ENCODE measurements at places on chromosomes 7 and 10.

DNA sequence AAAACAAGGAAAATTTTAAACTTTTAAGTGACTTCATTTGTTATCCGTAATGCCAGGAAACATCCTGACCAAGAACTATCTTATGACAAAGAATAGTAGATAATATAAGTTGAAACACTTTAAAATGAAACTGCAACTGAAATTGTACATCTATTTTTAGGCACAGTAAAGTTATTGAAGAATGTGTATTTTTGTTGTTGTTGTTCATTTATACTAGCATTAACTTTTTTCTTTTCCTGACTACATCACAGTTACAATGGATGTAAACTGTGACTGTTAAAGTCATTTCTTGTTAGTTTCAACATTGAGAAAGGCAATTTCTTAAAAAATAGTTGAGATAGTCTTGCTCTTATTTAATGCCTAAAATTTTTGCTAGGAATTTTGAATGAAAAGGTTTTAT, 2.6 kb downstream of the CPED1 start:
- no peak for DNase-seq

- DNase-seq = no peak
Measured at GRCh38 chr7:38760226-38760625, 129.1 kb upstream of the AMPH start.

GRCh38 chr10:3034616-3035015, 32.7 kb upstream of the PFKP start:
- DNase-seq = no peak

- DNase-seq = no peak
Measured at GRCh38 chr7:22793593-22794462, 28.8 kb downstream of the TOMM7 start.

DNA sequence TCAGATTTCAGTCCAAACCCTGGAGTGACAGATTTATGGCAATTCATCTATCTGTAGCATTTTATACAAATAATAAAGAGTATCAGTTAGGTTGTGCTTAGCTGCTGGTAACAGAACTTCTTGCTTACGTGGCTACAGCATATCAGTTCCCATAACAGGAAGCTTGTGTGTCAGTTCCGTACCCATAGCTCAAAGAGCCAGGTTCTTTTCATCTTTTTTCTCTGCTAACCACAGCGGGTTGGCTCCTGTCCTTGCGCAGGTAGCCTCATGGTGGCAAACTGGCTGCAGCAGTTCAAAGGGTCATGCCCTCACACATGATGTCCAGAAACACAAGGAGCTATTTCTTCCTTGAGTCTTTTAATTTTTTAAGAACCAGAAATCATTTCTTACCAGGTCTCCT, 1041.8 kb downstream of the GATA3 start:
- peak; percentile 13 for DNase-seq

GRCh38 chr7:2894118-2894940, 50.2 kb upstream of the GNA12 start:
- DNase-seq = peak; percentile 41

GRCh38 chr7:35701287-35701900, 6.5 kb upstream of the HERPUD2 start:
- no peak for DNase-seq

DNA sequence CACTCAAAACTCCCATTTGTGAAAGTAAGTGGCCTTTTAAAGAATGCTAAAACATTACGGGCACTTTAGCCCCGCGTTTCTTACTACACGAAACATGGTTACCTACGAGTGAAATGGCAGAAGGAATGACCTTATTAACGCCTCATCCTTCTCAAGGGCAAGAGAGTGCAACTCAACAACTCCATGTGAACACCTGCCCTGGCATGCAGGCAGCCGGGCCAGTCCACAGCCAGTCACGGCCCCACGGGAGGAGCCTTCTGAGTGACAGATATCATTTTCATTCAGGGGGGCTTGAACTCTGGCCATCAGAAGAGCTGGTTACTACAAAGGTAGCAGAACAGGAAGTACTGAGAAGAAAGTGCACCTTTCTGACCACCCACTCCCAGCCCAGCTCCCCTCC, 236.1 kb downstream of the PTPRN2 start:
- DNase-seq = no peak

DNA sequence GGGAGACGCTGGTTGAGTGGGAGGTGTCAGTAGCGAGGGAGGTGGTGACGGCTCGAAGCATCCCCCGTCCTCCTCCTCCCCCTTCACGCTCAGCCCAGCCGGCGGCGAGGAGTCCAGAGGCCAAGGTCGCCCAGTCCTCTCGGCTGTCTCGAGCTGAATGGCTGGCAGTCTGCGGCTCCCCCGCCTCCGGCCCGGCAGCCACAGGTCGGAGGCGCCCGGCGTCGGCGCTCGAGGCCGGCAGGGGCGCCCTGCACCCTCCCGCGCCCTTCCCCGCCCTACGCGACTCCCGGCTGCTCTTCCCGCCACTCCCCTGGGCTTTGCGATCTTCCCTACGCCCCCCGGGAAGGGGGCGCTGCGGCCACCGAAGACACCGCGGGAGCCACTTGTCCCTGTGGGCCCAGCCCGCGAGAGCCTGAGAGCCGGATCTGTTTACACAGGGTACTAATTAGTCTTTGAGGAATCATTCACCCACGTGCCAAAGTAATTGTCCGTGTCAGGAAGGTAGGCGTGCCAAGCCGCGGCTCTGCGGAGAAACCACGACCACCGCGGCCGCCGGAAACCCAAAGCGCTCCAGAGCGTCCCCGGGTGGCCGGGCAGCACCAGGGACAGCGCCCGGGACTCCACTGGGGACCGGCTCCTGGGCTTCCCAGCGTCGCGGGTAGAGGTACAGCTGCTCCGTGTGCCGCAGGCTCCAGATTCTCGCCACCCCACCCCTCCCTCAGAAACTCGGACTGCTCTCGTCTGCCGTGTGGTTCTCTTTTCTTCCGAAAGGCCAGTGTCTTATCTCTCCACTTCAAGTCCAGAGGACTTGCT, at the start of gene NXPH1:
NXPH1 (plus strand) TSS at position 133 of the 813 bp plus-strand sequence.
- DNase-seq = no peak

- DNase-seq = no peak
Measured at GRCh38 chr10:6142644-6143043, 53.8 kb downstream of the RBM17 start.

DNA sequence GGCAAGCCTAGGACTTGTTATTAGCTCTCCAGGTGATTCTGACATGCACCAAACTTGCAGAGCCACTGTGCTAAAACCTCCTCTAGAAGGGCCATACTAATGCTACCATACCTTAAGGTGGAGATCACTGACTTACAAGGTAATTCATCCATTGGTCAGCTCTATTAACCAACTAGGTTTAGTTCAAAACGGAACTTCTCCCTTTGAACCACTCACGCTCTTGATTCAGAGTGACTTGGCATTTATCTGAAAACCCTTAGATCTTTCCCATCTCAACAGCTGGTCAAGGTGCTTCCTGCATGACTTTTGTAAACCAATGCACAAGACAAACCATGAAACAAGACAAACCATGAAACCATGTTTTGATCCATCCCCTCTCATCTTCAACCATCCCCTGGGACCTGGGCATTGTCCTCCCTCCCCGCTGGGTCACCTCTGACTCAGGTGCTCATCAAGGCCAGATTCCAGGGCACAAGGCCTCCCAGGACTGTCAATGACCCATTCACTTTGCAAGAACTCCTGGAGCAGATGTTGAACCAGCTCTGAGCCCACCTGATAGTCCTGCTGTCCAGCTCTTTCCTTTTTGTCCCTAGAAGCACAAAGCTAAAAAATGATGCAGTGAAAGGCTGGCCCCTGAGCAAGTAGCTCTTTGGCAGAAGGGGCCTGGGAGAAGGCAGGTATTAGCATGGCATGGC, 18.8 kb downstream of the IMPDH1 start:
- no peak for DNase-seq

GRCh38 chr10:33333260-33334101, 986 bp downstream of the NRP1 start:
- no peak for DNase-seq

- DNase-seq = no peak
Measured at GRCh38 chr7:85426487-85426960, 239.7 kb upstream of the SEMA3D start.

DNA sequence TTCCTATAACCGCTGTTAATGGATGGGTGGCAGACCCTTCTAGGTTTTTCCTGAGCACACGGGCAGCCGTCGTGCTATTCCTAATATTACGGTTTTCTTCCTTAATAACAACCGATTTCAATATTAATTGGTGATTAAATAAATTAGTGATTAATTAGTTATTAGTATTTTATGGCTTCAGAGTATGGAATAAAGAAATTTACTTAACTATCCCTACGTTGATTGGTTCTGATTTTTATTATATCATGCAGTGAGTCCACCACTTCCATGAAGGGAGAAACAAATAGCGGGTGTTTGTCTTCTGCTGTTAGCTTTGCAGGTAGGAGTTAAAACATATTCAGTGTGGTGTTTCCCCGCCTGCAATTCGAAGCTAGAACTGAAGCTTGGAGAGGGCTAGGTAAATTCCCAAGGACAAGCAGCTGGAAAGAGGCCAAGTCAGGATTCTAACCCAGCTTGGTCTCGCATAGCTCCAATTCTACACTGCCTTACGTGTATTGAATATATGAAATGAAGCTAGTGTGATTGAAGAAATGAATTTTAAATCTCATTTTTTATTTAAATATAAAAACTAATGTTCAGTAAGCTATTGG, 928 bp upstream of the CSTF2T start:
- no peak for DNase-seq

DNA sequence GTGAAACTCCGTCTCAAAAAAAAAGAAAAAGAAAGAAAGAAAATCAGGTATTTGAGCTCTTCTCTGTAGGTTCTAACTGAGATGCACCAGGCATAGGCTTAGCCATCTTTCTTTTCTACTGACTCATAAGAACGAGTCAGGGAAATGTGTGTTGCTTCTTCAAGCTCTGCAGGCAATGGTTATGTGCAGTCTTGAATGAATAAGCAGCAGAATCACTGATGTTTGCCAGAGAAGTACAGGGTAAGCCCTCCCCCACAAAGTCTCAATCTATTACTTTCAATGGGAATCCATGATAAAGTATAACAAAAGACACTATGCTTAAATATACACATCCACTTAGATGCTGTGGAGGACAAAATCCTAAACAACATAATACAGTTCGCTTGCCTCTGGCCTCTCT, 239.2 kb downstream of the PARD3 start:
- DNase-seq = no peak

DNA sequence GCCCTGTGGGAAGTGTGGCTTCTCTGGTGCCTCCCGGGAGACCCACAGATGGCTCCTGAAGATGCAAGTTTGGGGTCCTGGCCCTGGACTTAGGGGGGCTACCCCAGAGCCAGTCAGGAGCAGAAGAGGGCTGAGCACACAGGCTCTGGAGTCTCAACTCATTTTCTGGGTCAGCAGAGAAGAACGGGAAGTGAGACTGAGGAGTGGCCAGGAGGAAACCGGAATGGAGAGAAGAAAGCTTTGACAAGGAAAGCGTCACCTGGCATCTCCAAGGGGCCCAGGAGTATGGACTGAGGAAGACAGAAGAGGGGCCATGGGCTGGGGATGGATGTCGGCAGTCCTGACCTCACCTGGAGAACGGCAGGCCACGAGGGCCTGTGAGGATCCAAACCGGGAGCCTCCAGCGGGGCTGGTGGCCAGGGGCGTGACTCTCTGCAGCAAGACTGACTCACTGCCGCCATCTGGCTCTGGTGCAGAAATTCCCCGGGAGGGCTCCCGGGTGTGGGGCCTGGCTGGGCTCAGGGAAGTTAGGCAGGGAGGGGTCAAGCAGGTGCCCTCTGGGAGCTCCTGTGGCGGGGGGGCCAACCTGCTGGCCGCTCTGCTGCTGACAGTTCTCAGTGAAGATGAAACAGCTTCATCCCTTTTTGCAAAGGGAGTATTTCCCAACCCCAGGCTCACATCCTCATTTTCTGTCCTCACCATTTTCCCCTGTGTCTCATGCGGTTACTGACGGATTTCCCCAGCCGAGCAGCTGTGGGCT, 23.6 kb downstream of the DAGLB start:
- DNase-seq = no peak

Measured in stimulated activated CD4-positive, alpha-beta T cell treated with anti-CD3 and anti-CD28 coated beads, Interleukin-2, amount 100 ng/mL, for 48 hours (primary cell).